SW480 (cell line): ENCODE measurements at places on chromosomes 5 and 9.
A peak's percentile ranks its signal among the peaks of the same experiment; 100 is the strongest.

- DNase-seq = no peak
Observed at GRCh38 chr9:90974643-90975245, 173.1 kb downstream of the SYK start.

DNA sequence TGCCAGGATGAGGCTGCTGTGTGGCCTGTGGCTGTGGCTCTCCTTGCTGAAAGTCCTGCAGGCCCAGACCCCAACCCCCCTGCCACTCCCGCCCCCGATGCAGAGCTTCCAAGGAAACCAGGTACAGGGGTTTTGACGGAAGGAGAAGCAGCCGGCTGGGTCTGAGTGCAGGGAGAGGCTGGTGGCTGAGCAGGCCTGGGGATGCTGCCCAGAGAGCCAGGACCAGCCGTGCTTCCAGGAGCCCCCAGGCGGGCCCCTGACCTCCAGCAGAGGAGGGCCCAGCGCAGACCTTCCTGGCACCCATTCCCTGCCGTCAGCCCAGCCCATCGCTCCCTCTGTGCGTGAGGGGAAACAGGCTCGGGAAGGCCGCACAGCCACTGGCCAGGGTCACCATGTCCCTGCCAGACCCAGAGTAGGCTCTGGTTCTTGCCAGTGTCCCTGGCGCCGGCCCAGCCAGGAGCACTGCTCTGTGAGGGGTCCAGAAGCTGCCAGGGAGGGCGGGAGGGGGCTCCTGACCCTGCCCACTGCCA, 313 bp downstream of the LCN12 start:
- no peak for DNase-seq

DNA sequence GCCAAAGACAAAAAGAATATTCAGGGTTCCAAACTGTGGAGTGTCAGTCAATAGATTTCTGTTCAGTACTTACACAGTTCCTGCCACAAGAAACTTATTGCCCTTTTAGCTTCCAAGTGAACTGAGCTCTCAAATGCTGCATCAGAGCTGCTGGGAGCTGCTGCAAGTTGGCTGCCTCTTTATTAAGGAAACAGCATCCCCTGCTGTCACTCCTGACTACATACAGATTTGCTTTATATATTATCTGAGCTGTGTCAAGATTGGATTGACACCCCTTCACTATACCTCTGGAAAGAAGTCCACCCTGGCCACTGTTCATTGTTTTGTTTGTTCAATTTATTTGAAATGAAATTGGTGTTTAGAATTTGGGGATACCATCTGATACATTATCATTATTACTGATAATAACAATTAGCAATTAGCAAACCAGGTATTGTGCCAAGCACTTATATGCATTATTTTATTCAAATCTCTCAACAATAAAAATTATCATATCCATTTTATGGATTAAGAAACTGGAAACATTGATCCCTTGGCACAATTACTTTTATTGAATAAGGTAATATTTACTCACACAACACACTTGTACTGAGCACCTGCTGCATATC, 16.4 kb upstream of the C5orf58 start:
- peak; percentile 73 for DNase-seq

GRCh38 chr5:157602505-157602904, 26.9 kb upstream of the ADAM19 start:
- no peak for DNase-seq

DNA sequence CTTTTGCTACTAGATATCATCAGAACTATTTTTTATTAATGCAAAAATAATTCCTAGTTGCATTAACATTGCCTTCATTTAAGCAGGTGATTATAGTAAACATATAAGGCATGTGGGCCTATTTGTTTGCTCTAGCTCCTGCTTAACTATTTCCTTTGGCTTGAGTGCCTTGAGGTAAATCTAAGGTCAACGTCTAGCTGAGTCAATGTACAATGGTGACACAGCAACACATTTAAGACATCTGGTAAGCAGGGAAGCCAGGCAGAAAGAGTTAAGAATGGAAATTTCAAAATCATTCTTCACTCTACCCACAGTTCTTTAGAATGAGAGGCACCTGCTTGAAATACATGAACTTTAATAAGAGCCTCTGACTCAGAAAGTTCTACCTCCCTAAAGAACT, 111.9 kb upstream of the FST start:
- DNase-seq = no peak

- no peak for DNase-seq
Observed at GRCh38 chr5:40834391-40834848, 602 bp downstream of the RPL37 start.
